ENCODE measurements at places on chromosomes 13 and 19.
A peak's percentile ranks its signal among the peaks of the same experiment; 100 is the strongest.

- DNase-seq: peak; percentile 64
Observed at GRCh38 chr13:34156841-34157365, 339.0 kb downstream of the RFC3 start.

- DNase-seq: no peak
Observed at GRCh38 chr13:105871768-105872167, 663.7 kb downstream of the EFNB2 start.

GRCh38 chr19:2431318-2432055 lies 4.1 kb upstream of the TIMM13 start:
- no peak for DNase-seq

DNA sequence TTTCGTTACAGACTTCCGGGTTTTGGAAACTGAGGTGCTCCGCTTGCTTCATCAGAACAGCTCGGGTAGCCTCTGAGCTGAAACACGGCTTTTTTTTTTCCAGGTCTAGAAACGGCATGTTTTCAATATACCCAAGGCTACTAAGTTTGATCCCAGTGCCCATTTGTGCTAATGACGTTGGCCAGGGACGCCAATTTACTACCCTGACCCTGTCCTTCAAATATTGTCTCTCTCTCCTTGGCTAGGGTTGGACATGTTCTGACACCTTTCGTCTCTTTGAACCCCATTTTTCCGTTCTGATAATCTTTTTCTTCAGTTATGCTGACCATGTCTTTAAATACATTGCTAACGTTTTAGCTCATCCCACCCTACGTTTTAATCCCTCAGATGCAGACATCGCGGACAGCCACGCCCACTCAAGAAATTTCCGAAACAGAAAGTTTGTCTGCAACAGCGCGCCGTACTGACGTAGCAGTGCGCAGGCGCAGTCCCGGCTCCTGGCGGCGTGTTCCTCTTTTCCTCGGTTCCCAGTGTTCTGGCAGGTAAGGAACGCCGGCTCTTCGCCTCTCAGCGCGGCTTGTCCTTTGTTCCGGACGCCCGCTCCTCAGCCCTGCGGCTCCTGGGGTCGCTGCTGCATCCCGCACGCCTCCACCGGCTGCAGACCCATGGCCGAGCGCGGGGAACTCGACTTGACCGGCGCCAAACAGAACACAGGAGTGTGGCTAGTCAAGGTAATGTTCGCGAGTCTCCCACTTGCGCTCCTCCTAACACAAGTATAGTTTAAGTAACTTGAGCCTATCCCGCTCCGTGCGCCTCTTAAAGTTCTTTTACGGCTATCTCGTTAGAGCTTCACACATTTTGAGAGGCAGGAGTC lies at the start of gene GTF2F2:
Gene GTF2F2 (plus strand): TSS at position 520 of the 874 bp plus-strand sequence. CDS start 146 bp downstream, at position 666.
- DNase-seq: peak; percentile 95

DNA sequence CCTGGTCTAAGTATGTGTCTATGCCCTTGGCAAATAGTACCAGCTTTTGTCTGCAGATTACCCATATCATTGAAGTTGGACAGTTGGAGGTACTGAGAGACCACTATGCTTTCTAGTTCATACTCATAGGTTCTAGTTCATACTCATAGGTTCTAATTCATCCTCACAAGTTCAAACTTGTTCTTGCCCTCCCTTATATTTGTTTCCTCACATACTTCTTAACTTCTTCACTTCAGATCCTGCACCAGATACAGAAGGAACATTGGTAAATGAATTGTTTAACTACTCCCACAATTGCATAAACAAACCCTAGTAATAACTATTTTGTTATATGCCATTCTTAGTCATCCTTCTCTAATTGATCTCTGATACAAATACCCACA lies 172.2 kb downstream of the SLITRK1 start:
- DNase-seq: no peak

- DNase-seq: no peak
Observed at GRCh38 chr13:109287553-109287952, 498.8 kb downstream of the IRS2 start.

DNA sequence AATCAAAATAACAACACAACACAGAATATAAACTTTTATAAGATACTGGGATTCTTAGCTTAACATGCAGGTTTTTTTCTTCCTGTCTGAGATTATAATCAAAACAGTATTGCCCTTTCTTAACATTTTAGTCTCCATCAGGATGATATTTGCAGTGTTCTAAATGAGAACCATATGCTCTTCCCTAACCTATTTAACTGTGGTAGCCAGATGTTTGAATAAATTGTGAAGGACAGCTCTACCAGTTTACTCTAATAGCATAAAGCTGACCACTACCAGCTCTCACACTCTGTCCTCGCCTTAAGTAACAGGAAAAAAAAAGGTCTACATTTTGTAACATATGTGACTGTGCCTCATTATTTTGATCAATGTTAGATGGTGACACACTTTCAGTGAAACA lies 618.7 kb upstream of the SGCG start:
- no peak for DNase-seq

GRCh38 chr19:290372-291005 lies 714 bp downstream of the PLPP2 start:
- DNase-seq: peak; percentile 86

DNA sequence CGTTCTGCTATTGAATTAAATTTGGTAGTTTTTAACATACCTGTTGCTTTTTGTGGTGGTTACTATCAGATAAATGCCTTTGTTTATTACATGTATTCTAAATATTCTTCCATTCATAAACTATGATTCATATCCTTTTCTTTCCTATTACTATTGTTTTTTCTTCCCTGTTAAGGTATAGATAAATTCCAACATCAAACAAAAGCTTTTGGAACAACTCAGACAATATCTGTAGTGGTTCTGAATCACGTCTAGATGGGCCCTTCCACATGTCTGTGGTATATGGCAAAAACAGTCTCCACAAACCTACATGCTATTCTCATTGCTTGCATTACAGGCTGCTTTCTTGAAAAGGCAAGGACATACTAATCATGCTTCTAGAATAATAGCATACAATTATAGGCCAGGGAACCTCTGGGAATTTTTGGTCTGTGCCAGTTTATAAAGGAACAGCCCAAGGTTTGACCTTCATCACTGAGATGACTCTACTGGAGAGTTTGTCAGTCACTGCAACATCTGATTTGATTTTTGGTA lies 6.4 kb downstream of the LRCH1 start:
- no peak for DNase-seq

GRCh38 chr13:79295906-79296706 lies 109.9 kb downstream of the RBM26 start:
- DNase-seq: no peak

DNA sequence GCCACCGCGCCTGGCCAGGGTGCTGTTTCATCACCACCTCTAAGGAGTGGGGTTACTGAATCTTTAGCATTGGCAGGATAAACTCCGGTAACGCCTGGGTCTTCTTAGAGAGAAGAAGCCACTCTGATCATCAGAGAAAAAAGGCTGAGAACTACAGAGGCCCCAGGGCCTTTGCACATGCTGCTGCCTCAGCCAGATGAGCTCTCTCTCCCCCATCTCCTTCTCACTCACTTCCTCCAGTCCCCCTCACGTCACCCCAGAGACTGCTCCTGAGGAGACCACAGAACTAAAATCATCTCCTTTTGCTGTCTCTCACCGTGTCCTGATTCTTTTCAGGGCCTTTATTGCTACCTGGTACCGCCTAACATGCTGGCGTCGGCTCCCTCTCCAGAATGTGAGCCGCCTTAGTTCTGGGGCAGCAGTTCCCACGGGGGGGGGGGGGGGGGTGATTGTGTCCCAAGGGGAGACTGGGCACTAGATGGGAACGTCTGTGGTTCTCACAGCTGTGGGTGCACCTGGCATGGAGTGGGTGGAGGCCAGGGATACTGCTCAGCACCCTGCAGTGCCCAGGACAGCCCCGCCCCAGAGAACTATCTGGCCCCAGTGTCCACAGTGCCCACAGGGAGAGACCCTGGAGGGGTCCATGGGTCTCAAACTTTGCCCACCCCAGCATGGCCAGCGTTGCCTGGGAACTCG lies 5.1 kb upstream of the DIRAS1 start:
- DNase-seq: no peak

- DNase-seq: no peak
Observed at GRCh38 chr13:23394821-23395220, 38.7 kb downstream of the SACS start.

DNA sequence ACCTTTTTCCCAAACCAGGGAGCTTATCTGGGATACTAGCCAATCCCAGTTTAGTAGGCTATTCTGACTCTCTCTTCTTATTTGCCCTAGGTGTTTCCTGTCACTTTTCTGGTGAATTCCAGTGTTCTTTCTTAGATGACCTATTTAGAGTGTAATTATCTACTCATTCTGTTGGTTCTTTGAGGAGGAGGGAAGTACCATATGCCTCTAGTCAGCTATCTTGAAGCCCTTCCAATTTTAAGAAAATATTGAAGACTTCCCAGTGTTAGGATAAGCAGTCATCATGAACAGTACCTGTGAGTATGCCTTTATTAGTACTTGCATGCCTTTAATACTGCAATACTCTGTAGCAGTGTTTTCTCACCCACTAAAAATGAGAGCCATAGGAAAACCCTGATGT lies 724.3 kb upstream of the SLITRK1 start:
- no peak for DNase-seq

- no peak for DNase-seq
Observed at GRCh38 chr13:34431827-34432581, 510.1 kb upstream of the NBEA start.

DNA sequence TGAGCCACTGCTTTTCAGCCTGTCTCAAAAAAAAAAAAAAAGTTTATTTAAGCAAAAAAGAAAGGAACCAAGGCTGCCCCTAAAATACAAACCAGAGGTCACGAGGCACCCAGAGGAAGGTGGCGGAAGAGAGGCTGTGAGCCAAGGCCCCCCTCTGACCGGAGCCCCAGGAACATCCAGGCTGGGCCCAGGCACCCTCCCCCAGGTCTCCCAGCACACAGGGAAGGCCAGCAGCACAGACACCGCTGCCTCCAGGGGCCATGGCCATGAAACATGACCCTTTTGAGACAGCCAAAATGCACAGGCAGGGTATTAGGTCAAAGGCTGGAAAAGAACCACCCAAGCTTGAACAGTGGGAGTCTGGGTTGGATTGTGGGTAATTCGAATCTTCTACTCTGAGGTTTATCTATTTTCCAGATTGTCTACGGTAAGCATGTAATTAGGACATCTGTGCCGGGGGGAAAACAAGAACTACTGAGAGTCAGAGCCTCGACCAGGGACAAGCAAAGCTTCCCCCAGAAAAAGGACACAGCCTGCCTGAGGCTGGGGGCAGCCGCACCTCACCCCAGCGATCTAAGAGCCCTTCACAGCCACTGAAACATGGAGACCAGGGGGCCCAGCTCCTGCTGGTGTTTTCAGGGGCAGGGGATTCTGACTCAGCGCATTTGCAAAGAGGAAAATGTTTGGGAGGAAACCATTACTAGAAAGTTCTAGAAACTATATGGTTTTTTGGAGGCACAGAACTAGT lies 8.4 kb downstream of the PEX11G start:
- DNase-seq: peak; percentile 36

- peak; percentile 46 for DNase-seq
Observed at GRCh38 chr13:20716951-20717350, 13.5 kb downstream of the IL17D start.

GRCh38 chr13:25179011-25179410 lies 6.9 kb upstream of the AMER2 start:
- DNase-seq: no peak

GRCh38 chr19:1220976-1221903 lies 15.7 kb downstream of the STK11 start:
- peak; percentile 81 for DNase-seq

DNA sequence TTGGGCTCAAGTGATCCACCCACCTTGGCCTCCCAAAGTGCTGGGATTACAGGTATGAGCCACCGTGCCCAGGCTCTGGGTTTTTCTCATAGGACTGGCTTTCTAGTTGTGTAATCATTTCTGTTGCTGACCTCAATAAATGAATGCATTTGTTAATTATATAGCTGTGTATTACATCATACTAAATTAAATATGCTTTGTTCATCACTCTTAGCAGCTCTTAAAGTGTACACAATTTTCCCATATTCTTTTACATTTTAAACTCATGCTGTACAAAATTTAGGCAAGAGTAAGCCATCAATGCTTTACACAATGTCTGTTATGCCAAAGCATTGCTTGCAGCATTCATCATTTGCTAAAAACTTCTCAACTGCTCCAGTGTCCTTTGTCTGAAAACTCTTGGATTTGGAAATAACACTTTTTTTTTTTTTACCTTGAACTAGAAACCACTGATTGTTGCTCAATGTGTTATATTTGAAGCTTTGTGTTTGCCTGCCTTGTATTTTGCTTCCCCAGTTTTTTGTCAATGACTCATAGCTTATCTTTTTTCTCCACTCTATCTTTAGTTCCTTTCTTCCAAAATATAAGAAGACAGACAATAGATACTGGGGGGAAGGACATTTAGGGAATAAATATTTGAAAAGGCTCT lies 31.4 kb downstream of the CCDC122 start:
- DNase-seq: no peak

DNA sequence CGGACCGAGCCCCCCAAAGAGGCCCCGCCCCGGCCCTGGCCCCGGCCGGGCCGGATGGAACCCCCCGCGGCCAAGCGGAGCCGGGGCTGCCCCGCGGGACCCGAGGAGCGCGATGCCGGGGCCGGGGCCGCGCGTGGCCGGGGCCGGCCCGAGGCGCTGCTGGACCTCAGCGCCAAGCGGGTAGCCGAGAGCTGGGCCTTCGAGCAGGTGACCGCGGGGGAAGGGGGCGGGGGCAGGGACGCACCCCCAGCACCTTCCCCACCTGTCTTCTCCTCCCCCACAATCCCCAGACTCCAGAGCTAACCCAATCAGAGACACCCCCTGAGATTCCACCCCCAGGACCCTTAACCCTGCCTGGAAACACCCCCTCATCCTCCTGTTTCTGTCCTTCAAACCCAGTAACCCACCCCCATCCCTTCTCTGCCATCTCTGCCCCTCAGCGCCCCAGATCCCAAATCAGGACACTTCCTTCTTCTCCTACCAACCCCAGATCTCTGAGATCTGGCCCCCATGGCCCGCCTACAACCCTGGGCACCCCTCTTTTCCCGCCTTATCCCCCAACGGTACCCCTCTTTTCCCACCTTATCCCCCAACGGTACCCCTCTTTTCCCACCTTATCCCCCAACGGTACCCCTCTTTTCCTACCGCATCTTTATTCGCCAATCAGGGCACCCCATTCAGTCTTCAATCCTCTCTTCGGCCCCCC lies 505 bp downstream of the ZSWIM4 start:
- DNase-seq: peak; percentile 62

GRCh38 chr19:44142059-44142433 lies 692 bp downstream of the ZNF234 start:
- DNase-seq: no peak

GRCh38 chr13:95579303-95579702 lies 26.8 kb downstream of the CLDN10 start:
- no peak for DNase-seq
